ENCODE measurements at places on chromosomes 1 and 21.

DNA sequence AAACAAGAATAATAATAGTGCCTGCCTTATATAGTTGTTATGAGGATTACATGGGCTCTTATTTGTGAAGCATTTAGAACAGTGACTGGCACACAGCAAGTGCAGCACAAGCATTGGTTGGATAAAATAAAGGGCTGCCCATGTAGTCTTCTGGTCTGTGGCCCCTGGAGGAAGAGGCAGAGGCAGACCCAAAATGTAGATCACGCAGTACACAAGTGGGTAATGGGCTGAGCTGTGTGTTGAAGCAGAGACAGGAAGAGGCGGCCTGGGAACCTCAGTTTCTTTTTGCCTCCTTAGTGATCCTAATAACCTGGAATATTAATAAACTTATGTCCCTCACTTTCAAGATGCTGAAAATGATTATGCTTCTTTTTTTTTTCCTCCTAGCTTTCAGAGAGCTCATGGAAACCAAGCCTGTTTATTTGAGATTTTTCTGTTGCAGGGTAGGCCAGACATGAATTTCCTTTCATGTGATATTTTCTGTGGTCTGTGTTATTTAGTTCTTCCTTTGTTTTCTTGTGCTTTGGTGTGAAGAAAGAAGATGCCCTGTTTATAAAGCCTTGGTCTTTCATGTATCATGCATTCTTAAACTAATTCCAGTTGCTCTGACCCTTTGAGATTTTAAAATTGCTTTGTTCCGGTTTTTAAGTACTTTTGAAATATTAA, 42.5 kb downstream of the LRRC8D start:
- H3K4me1 ChIP-seq, result no peaks in the 10 kb centered on the region
- no peaks in the 10 kb centered on the region for H3K27me3 ChIP-seq
- no peak overlapping the region for H3K27ac ChIP-seq

DNA sequence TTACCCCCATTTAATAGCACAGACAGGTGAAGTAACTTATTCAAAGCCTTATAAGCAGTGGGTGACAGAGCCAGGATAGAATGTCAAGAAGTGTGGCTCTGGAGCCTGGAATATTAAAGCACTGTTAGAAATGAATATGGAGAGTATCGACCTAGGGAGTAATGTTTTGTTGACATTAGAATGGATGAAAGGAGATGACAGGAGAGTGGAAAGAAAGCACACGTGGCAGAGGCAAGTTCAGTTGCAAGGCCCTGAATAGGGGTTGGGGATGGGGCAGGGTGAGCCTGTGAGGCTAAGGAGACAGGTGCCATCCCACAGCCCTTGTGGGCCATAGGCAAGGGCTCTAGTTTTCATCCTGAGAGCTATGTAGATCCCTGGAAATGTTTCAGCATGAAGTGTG, 125.5 kb upstream of the PLXNA2 start:
- H3K36me3 ChIP-seq, result no peaks in the 10 kb centered on the region
- no peaks in the 10 kb centered on the region for H3K4me1 ChIP-seq
- no peak overlapping the region for H3K4me3 ChIP-seq
- H3K27ac ChIP-seq, result no peak overlapping the region
- no peaks in the 10 kb centered on the region for H3K27me3 ChIP-seq

DNA sequence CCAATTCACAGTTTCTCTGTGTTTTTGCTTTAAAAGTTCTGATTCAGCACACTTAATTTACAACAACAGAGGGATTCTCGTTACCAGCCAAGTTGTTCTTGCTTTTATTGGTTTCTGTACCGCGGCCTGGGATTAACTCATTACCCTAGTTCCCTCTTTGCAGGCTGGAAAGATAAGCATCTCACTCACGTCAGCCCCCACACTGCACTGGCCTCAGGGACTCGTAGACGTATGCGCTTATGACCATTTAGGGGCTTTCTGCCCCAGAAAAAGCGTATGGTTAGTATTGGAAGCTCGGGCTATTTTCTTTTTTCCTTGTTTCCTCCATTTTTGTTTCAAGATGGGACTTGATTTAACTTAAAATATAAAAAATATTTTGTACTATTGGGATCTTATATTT, 76.0 kb downstream of the POFUT2 start:
- H3K27me3 ChIP-seq, result no peaks in the 10 kb centered on the region
- H3K36me3 ChIP-seq, result peaks cover 12% of the 10 kb centered on the region
- DNase-seq, result no peak
- H3K4me1 ChIP-seq, result no peaks in the 10 kb centered on the region

- no peak overlapping the region for H3K27ac ChIP-seq
- peaks cover 1% of the 10 kb centered on the region for H3K4me1 ChIP-seq
- H3K4me3 ChIP-seq, result no peak overlapping the region
Measured at GRCh38 chr1:23823767-23824166, 1.5 kb downstream of the HMGCL start.

DNA sequence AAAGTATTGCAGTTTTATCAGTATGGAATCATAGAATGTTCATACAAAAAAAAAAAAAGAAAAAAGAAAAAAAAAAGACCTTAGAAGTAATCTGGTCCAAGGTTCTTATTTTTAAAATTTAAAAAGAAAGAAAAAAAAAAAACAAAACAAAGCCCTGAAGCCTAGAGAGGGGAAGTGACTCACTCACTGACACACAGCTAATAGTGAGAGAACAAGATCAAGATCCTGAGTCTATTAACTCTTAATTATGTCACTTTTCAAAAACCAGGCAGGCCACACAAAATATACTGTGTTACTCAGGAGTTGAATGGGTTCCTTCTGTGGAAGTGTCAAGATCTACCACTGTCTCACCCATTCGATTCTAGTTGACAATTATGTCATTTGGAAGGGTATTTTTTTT, 433.9 kb upstream of the DAB1 start:
- DNase-seq, result no peak
- H3K36me3 ChIP-seq, result no peaks in the 10 kb centered on the region
- no peak overlapping the region for H3K4me3 ChIP-seq

- H3K4me3 ChIP-seq, result no peak overlapping the region
- H3K4me1 ChIP-seq, result no peaks in the 10 kb centered on the region
- no peak overlapping the region for H3K27ac ChIP-seq
- DNase-seq, result no peak
- H3K27me3 ChIP-seq, result no peaks in the 10 kb centered on the region
Measured at GRCh38 chr1:210366767-210367166, 38.1 kb downstream of the HHAT start.

- H3K4me1 ChIP-seq, result no peaks in the 10 kb centered on the region
- DNase-seq, result no peak
- no peaks in the 10 kb centered on the region for H3K27me3 ChIP-seq
- H3K27ac ChIP-seq, result no peak overlapping the region
- H3K36me3 ChIP-seq, result no peaks in the 10 kb centered on the region
Measured at GRCh38 chr1:62232871-62233278, 38.2 kb downstream of the L1TD1 start.

DNA sequence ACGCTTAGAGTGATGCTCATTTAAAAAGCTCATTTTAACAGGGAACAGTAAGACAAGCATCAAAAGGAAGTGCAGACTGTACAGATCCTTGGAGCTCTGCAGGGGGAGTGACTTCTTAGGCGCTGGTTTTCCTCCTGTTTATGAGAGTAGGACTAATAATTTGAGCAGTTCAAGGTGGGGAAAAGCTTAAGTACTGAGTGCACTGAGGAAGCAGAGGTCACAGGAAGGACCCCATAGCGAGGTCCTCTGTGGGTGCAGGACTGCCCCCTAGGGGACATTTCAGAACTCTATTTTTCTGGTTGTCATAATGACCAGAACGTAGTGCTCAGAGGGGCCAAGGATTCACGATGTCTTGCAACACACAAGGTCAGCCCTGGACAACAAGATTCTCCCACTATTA, 112.1 kb downstream of the HLCS start:
- H3K4me1 ChIP-seq, result no peaks in the 10 kb centered on the region
- no peak overlapping the region for H3K4me3 ChIP-seq
- no peak overlapping the region for H3K27ac ChIP-seq
- no peaks in the 10 kb centered on the region for H3K27me3 ChIP-seq

GRCh38 chr1:156433602-156434001, 64.6 kb downstream of the RHBG start:
- H3K27ac ChIP-seq, result no peak overlapping the region
- no peaks in the 10 kb centered on the region for H3K4me1 ChIP-seq
- H3K36me3 ChIP-seq, result no peaks in the 10 kb centered on the region
- no peak overlapping the region for H3K4me3 ChIP-seq

GRCh38 chr1:214326406-214326805, 45.4 kb downstream of the SMYD2 start:
- H3K4me1 ChIP-seq, result no peaks in the 10 kb centered on the region
- H3K36me3 ChIP-seq, result no peaks in the 10 kb centered on the region
- H3K27ac ChIP-seq, result no peak overlapping the region
- no peak overlapping the region for H3K4me3 ChIP-seq
- no peak for DNase-seq
- no peaks in the 10 kb centered on the region for H3K27me3 ChIP-seq

DNA sequence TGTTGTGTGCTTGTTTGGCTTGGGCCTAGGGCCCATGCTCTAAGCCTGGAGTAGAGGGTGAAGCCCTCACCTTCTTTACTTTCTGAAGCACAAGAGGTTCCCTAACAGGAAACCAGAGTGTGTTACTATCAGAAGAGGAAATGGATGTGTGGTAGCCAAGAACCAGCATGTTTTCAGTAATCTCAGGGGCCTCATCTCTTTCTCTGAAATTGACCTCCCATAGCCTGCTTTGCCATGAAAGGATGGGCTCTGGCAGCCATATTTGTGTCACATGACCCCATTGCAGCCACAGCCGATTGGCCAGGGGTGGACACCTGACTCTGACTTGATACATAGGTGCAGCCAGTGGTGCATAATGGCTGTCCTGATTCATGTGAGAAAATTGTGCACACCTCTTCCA, 18.6 kb downstream of the A3GALT2 start:
- H3K27ac ChIP-seq, result no peak overlapping the region
- no peak overlapping the region for H3K4me3 ChIP-seq
- H3K36me3 ChIP-seq, result no peaks in the 10 kb centered on the region
- DNase-seq, result peak; percentile 23
- no peaks in the 10 kb centered on the region for H3K4me1 ChIP-seq

- no peaks in the 10 kb centered on the region for H3K27me3 ChIP-seq
- H3K36me3 ChIP-seq, result no peaks in the 10 kb centered on the region
- H3K27ac ChIP-seq, result no peak overlapping the region
- no peak overlapping the region for H3K4me3 ChIP-seq
Measured at GRCh38 chr1:15676010-15676409, 8.1 kb upstream of the PLEKHM2 start.

GRCh38 chr1:237091691-237092090, 49.7 kb downstream of the RYR2 start:
- no peak overlapping the region for H3K27ac ChIP-seq
- no peaks in the 10 kb centered on the region for H3K36me3 ChIP-seq
- H3K27me3 ChIP-seq, result no peaks in the 10 kb centered on the region
- no peaks in the 10 kb centered on the region for H3K4me1 ChIP-seq
- H3K4me3 ChIP-seq, result no peak overlapping the region

All from aorta (tissue), 5 donors.